AG09309 (cell line): ENCODE measurements at places on chromosomes 7 and 10.

DNA sequence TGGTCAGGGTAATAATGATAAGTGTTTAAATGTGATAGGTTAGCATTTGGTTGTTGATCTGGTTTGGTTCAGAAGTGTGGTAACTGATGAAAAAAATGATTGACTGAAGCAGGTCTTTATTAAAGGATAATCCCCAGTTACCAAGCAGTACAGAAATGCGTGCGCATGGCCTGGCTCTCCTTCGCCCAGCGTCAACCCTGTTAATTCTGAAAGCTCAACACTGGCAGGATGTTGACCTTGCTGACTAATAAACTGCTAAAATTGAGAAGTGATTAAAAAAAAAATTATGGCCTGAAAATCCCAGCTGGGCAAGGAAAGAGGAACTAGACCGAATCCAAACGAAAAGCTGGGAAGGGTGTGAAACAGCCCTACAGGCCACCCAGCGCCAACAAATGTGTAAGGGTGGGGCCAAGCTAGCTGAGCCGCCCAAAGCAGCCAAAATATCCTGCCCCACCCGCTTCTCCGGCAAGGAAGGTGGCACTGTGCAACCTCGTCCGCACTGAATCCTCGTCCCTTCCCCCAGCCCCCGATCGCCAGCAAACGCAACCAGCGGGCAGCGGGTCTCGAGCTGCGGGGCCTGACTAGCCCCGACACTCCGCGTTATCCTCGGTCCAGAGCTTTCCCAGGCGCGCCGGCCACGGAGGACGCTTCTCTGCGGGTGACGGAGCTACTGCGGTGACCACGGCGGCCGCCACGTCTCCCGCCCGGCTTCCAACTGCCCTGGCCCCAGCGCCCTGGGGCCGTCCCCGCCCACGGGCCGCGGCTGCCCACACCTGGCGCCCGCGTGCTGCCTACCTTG lies 561 bp downstream of the SHTN1 start:
- DNase-seq, result no peak

DNA sequence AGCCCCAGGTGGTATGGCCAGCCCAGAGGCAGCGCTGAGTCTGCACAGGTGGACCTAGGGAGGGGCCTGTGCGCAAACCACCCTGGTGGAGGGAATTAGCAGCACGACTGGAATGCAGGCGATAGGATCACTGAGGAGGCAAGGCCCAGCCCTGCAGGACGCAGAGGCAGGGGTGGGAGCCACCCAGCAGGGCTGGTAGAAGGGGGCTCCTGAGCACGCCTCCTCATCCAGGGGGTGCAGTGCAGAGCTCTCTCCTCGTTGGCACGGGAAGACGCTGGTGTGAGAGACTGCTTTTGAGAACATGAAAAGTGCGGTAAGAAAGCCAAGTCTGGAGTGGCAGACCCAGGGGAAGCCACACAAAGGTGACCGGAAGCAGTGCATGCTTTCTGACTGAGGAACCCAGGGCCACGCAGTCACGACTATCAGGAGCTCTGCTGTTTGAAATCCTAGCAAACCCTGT lies 6.0 kb downstream of the FXYD4 start:
- no peak for DNase-seq

DNA sequence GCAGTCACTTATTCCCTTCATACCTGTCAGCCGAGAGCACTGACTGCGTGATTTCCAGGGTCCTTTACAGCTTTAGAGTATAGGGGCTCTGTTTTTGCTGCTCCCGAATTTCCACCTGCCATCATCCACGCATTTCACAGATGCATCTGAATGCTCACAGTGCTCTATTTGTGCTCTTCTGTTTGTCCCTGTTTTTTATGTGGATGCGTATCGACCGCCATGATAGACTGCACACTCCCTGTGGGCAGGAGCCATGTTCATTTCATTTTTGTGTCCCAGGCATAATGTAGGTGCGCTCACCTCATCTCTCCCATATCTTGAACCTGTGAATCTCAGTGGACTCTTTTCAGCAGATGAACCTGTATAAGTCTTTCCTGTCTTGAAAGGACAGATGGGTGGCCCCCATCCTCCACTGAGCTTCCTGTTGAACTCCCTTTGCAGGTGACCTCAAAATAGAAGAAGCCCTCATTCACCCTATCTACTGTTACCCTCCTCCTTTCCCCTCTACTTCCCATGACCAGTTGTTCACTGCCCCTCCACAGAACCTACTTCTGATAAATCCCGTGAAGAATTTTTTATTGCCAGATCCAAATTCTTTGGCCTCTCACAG lies 228.4 kb downstream of the CELF2 start:
- DNase-seq, result no peak

DNA sequence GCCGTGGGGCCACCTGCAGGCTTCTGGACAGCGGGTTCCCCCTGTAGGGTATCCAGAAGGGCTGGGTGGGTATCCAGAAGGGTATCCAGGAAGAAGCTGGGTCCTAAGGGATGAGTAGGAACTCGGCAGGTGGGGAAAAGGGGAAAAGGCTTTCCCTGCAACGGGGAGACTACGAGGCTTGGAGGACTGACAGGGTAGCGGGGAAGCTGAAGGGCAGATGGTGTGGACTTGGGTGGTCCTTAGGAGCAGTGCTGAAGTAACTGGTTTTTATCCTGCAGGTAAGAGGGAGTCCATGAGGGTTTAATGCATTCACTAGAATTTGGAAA lies 525 bp downstream of the UBE2D4 start:
- DNase-seq, result no peak

DNA sequence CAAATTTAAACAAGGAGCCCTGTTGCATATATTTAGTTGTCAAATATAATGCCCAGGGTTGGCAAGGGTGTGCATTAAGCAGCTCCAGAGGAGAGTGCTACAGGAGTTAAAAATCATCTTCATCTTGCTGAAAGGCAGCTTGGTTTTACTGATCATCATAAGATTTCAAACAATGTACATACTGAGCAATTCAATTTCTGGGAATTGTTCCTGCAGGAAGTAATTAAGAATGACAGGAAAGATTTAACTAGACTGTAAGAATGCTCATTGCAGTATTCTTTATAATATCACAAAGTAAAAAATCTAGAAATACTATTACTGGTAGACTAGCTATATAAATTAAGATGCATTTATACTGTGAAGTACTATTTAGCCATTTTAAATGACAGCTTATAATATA lies 153.6 kb downstream of the DYNC1I1 start:
- no peak for DNase-seq

GRCh38 chr10:121710207-121710606 lies 112.0 kb upstream of the FGFR2 start:
- no peak for DNase-seq

GRCh38 chr7:49243521-49243920 lies 319.2 kb downstream of the CDC14C start:
- DNase-seq, result no peak

- DNase-seq, result no peak
These were observed 336.1 kb upstream of the KCND2 start for GRCh38 chr7:119936836-119937235.

GRCh38 chr10:79347894-79348639 lies 798 bp downstream of the PPIF start:
- DNase-seq, result peak; percentile 27

- DNase-seq, result no peak
These were observed 28.0 kb downstream of the PIP4K2A start for GRCh38 chr10:22686347-22686746.

DNA sequence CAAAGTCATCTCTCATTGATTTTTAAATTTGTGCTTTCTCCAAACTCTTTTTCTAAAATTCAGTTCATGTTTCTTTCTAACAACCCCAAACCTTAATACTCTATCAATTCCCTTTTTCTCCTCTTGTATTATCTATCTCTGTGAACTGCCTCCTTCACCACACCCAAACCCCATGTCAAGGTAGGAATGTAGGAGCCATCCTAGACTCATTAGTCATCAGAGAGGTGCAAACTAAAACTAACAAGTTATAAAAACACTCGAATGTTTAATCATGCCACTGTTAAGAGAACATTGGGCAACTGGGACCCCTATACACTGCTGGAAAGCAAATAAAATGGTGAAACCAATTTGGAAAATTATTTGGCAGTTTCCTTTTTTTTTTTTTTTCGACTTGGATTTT lies 533.8 kb upstream of the LRRN3 start:
- no peak for DNase-seq

GRCh38 chr7:47292832-47293309 lies 289.0 kb downstream of the TNS3 start:
- no peak for DNase-seq

DNA sequence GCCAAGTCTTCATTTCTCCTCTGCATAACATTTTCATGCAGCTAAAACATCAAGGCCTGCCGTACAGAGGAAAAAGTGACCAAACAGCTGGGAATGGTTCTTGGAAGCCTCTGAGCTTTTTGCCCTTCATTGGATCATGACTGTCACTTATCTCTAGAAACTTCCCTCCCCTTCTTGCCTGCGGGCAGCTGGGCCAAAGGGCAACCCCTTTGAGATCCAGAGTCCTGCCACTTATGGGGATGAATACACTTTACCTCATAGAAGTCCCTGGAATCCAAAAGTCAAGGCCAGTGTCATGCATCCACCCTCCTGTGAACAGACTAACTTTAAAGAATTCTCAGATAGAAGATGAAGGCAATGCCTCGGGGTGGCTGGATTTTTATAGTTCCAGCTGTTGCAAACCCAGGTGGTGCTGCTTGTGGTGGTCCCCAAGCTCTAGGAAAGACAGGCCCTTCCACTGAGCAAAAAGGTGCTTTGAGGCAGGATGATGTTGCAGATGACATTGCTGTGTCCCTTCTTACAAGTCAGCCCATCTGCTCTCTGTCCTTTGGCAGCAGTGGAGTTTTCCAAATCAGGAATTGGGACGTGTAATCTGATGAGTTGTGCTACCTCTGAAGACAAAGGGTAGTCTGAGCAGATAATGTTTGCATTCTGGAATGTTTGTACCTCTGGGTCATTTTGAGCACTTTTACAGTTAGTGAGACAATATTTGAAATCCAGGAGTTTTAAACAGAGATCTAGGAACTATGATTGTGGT lies 64.2 kb downstream of the LRMDA start:
- DNase-seq, result no peak

- no peak for DNase-seq
These were observed 66.2 kb upstream of the PDGFA start for GRCh38 chr7:585873-586272.

- DNase-seq, result no peak
These were observed 24.2 kb downstream of the UBTD1 start for GRCh38 chr10:97522937-97523336.

DNA sequence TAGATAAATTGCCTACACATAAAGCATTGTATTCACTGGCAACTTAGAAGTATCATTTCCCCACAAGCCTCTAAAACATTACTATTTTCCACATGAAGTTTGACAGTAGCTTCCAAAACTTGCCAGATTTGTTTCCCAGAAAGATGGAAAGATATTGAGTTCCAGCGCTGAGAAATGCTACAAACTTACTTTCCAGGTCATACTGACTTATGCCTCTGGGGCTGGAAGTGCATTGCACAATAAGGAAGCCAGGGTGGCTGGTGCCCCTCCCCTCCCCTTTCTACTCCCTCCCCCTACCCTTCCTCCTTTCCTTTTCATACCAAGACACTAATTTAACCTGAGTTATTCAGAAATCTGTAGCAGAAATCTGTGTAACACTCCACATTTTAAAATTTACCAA lies 212.6 kb downstream of the WDR37 start:
- no peak for DNase-seq

DNA sequence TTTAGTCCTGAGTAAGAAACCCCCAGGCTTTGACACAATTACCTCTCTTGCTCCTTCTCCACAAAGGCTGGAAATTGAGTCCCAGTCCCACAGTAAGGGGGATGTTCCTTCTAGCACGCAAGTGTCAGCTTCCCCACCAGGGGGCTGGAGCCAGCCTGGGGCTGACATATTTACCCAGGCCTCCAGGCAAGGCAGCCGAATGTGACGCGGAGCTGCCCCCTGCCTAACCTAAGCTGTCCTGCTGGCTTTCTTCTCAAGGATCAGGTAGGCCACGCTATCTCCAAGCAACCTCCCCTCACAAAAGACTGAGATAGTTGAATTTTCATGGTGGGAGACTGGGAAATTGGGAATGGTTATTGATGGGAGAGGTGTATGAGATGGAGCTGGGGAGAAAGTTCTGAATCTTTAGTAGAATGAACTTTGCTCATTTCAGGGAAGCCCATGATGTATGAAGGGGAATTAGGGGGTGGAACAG lies 19.2 kb upstream of the BMPER start:
- DNase-seq, result no peak

- DNase-seq, result no peak
These were observed 263.0 kb downstream of the GRID1 start for GRCh38 chr10:86103391-86104101.

- no peak for DNase-seq
These were observed 120.3 kb downstream of the NPY start for GRCh38 chr7:24404315-24404714.

DNA sequence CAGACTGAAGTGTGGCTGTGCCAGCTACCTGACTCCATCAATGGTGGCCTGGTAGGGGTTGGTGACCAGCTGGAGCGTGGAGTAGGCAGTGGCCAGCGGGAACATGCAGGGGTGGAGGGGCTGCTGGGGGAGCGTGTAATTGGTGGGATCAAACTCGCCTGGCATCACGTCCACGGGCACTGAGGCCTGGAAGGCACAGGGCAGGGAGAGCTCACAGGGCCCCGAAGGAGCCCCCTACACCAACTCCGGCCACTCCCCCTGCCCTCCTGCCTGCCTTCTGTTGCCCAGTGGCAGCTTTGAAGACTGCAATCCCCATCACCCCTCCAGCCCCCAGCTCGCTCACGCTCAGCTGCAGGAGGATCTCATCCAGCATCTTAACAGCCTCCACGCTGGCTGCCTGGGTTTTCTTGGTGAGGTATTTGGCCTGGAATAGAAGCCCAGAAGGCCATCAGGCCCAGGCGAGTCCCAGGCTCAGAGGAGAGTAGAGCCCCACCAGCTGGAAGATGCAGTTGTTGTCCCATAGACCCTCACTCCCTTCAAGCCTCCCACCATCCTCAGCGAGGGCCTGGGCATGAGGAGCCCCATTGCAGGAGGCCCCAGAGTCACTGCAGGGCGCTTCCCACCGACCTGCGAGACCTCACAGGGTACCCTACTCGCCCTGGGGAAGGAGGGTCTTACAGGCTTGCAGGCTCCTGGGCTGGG lies 7.1 kb downstream of the POLD2 start:
- no peak for DNase-seq

DNA sequence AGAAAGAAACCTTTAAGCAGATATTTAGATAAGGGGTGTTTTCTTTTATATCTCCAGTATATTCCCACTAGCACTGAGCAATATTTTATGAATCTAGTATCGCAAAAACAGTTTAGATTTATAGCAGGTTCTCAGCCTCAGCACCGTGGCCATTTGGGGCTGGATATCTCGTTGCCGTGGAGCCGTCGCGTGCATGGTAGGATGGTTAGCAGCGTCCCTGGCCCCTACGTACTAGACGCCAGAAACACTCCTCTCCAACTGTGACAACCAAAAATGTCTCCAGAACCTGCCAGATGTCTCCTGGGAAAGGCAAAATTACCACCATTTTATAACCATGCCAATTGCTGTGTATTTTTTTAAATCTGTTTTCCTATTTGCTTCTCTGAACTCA lies 172.9 kb downstream of the CACNB2 start:
- no peak for DNase-seq

- DNase-seq, result no peak
These were observed 17.0 kb upstream of the LYZL1 start for GRCh38 chr10:29271877-29272276.

DNA sequence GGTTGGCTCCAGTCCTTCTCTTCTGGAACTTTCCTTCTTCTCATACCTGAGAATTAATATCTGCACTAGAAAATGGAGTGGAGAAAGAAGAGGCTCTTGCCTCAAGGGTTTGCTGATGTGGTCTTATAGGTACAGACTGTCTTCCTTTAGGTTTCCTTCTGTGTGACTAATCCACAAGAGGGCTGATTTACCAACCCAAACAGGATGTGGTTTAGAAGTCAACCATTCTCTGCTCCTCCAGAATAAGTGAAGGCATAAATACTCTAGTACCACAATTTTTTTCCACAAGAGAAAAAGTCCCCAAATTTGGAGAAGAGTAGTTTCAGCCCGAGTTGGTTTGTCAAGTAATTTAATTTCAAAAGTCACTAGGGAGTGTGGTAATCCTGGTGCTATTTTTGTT lies 85.8 kb downstream of the NRP1 start:
- DNase-seq, result peak; percentile 66
